Activated T-helper 2 cell treated with anti-CD3 and anti-CD28 coated beads, Interferon-gamma antibody, Interleukin-2, Interleukin-4, amounts not matched to agents 10 μg/mL and 5 μg/mL and 100 μg/mL, durations not matched to agents 14 hours and 24 hours and 36 hours (primary cell): ENCODE measurements at places on chromosomes 3 and 15.

- H3K36me3 ChIP-seq: no peaks in the 10 kb centered on the region
- no peak overlapping the region for H3K4me3 ChIP-seq
- no peak overlapping the region for H3K27ac ChIP-seq
- peaks cover 3% of the 10 kb centered on the region for H3K4me1 ChIP-seq
- no peak for DNase-seq
Observed at GRCh38 chr3:183897606-183898005, 12.9 kb upstream of the PARL start.

- no peak overlapping the region for H3K27ac ChIP-seq
- DNase-seq: no peak
- H3K36me3 ChIP-seq: no peaks in the 10 kb centered on the region
- H3K27me3 ChIP-seq: no peaks in the 10 kb centered on the region
- no peaks in the 10 kb centered on the region for H3K4me1 ChIP-seq
Observed at GRCh38 chr15:101054991-101055390, 135.8 kb downstream of the LRRK1 start.

DNA sequence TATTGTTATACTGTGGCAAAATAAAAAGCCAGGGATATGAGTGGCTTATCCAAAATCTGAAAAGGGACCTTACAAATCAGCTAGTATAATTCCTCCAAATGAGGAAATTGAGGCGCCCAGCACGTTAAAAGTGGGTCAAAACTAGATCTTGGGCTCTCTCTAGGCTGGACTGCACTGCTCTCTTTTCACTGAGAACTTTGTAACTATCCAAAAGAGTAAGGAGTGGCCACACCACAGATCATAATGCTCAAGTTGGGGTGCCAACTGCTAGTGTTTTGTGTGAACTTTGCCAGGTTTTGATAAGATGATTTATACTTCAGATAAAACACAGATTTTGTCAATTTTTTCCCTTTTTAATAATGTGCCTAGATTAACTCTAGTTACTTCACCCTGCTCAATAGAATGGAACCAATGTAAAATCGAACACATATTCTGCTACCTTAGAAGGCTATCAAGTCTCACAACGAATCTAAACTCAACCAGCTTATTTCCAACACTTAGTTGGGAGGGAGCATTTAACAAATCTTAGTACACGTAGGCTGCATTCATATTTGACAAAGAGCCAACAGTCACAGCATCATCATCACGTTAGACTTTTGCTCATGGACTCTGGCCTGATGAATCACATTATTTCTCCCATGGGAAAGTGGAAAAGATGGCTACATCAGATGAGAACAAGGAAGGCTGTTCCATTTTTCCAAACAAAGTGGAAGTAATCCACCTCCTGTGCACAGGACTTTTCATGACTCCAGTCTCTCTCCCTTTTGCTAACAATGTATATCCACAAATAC lies 64.4 kb downstream of the ABI3BP start:
- H3K4me3 ChIP-seq: no peak overlapping the region
- H3K27ac ChIP-seq: no peak overlapping the region
- no peaks in the 10 kb centered on the region for H3K4me1 ChIP-seq
- no peak for DNase-seq
- no peaks in the 10 kb centered on the region for H3K36me3 ChIP-seq

DNA sequence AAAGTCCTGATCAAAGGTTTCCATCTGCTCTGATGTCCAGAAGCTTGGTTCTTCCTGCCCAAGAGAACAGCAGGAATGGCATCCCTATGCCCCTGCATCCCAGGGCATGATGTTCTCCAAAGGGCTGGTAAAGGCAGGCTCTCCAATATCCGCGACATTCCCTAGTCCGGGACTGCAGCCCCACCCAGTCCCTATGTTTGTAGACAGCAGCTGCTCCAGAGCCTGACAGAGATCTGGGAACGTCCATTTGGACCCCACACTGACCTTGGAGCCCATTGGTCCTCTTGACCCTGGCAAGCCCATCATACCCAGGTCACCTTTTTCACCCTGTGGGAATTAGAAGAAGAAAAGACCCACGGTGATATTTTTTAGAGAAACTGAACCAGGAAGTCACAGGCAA lies 46.3 kb downstream of the COLQ start:
- no peaks in the 10 kb centered on the region for H3K36me3 ChIP-seq
- H3K4me1 ChIP-seq: no peaks in the 10 kb centered on the region
- H3K27ac ChIP-seq: no peak overlapping the region
- DNase-seq: no peak
